Left forelimb (tissue), 1 donor: ENCODE measurements at places on chromosomes 7 and 10.

DNA sequence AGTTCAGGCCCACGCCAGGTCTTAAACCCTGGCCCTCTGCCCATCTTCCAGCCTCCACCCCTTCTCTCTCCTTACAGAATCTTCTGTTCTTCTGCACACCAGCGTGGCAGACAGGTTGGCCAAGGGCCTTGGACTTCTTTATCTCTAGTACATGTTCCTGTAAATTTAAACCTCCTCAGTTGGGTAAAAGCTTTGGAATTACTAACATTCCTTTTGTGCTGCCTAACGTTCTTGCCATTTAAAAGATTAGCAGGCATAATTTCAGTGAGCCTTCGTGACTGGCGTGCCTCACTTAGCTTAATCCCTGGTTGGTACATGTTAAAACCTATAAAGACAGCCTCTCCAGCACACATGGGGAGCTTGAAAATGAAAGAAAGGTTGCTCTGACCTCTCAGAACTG lies 192.2 kb downstream of the CUX1 start:
- DNase-seq, result no peak

DNA sequence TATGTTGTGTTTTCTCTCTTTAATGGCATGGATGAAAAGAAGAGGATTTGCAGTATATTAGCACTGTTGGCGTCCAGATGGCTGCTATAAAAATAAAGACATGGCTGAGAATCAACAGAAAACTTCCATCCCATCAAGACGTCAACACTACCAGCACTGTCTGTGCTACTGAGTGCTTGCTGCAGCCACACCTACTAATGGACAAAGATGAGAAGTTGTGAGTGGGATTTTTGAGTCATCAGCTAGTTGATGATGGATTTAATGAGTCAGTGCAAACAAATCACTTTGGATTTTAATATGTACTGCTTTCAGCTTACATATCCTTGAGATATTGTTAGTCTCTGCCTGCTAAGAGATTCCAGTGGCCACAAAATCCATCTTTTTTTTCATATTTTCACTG lies 631.0 kb upstream of the ANKRD30A start:
- DNase-seq, result no peak

DNA sequence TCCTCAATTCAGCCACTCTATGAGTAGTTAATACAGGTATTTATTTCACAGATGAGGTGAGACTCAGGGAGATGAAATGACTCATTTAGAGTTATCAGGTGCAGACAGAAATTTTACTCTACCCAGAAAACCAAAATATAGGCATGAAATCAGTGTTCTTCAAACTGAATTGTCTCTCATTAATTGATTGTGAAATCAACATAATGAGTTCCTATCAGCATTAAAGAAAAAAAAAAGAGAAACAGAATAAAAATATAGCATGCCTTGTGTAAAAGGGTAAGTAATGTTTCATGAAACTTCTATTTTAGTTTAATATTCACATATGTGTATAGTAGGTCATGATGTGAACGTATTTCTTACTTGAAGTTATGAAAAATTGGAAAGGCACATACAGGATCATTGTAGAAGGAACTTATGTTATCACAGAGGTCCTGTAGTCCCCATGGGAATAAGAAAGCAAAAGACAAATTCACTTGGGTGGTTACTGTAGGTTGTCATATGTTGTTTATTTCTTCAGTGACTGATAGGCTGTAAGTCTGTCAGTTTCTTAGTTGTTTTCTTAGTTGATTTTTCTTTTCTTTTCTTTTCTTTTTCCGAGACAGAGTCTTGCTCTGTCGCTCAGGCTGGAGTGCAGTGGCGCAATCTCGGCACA lies 47.5 kb downstream of the KAT6B start:
- DNase-seq, result no peak

DNA sequence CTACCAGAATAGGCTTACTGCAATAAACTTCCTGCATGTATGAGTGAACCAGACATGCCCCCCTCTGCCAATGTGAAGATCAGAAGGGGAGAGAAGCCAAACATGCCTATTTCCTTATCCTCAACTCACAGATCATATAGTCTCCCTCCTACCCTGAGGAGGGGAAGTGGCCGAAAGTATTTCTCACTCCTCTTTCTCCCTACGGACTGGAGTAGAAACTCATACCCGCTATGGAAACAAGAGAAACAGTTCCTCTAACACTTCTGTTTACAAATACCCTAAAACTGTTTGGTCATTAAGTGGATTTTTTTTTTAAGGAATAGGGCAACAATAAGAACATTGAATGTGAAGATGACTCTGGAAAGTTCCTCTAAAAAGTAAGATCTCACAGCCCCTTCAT lies 31.4 kb downstream of the CCNJ start:
- no peak for DNase-seq

DNA sequence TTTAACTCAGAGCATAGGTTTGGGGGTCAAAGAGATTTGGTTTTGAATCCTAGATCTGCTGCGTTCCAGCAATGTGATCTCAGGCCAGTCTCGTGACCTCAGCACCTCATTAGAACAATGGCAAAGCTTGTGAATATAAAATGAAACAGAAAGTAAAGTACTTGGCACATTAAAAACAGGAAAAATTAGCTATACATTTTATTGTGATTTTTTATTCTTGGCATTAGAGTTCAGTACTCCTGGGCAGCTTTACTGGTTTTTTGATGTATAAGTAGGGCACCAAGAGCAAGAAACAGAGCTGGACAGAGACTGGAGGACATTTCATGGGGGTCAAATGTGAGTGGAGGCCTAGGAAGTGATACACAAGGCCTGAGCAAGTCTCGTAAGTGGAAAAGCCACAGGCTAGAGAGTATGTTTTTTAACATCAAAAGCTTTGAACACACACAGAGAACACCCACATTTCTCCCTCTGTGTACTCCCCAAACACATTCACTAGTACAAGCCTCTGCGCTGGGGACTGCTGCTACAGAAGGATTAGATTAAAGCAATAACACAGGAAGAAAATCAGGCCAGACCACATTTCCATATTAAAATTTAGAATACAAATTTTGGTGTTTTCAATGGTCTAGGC lies 157.2 kb upstream of the SLC25A13 start:
- no peak for DNase-seq

- no peak for DNase-seq
Observed at GRCh38 chr7:11539853-11540252, 292.1 kb downstream of the THSD7A start.

DNA sequence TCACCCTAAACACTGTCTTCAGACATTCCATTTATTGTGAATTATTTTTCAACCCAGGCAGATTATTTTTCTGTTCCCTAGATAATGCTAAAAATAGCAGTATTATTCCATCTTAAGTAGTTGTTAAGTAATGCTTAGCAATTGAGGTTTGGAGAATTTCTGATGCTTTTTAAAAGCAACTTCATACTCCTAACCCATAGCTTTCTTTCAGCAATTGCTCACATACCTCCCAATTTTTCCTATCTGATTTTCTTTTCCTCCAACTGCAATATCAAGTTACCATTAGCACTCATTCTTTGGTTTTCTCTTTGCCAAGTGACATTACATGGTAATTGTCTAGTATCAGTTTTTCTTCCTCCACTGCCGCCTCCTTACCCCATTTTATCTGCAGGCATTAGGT lies 104.7 kb downstream of the GPR85 start:
- DNase-seq, result no peak

- DNase-seq, result no peak
Observed at GRCh38 chr7:73966062-73966940, 61.7 kb upstream of the ELN start.

GRCh38 chr10:119373294-119374102 lies 166.1 kb downstream of the GRK5 start:
- no peak for DNase-seq

- DNase-seq, result no peak
Observed at GRCh38 chr10:50351483-50352146, 100.3 kb upstream of the ASAH2 start.

GRCh38 chr10:86085136-86085535 lies 281.5 kb downstream of the GRID1 start:
- DNase-seq, result no peak

GRCh38 chr7:73681031-73681430 lies 2.2 kb downstream of the DNAJC30 start:
- DNase-seq, result no peak

GRCh38 chr7:117085769-117086463 lies 132.6 kb downstream of the ST7 start:
- DNase-seq, result no peak

- DNase-seq, result no peak
Observed at GRCh38 chr10:11629731-11630130, 18.3 kb upstream of the USP6NL start.

- no peak for DNase-seq
Observed at GRCh38 chr7:8190119-8190895, 71.7 kb downstream of the ICA1 start.

DNA sequence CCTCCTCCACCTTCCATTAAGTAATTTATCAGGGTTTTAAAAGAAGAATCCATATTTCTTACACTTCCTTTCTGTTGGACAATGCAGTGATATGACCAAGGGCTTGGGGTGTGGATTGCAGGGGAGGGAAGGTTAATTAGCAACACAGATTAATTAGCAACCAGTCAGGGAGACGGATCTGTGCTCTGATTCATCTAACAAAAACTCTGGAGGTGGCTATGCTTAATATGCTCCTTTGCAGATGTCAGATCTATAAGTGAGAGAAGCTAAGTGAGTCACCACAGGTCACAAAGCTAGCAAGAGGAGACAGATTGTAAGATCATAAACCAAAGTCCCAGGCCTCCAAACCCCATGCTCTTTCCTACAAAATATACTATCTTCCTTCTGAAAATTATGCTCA lies 178.8 kb upstream of the ITGB1 start:
- DNase-seq, result no peak

DNA sequence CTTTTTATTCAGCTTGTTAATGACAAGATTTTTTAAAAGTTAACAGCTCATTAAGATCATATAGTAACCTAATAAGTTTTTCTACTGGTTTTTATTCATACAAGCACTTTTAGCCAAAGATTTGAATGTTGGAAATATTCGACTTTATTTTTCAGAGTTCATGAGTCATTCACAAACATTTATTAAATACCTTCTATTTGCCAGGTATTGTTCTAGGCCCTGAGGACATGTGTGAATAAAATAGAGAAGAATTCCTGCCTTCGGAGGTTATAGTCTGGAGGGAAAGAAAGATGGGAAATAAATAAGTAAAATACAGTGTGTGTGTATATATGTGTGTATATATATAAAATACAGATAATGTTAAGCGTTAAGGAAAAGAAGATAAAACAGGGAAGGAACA lies 31.5 kb downstream of the BTAF1 start:
- no peak for DNase-seq

- DNase-seq, result peak; percentile 84
Observed at GRCh38 chr10:71975087-71975870, 11.1 kb downstream of the CHST3 start.

GRCh38 chr10:85661123-85661522 lies 705.5 kb downstream of the GRID1 start:
- no peak for DNase-seq
